ENCODE measurements at places on chromosomes 3 and 15.

DNA sequence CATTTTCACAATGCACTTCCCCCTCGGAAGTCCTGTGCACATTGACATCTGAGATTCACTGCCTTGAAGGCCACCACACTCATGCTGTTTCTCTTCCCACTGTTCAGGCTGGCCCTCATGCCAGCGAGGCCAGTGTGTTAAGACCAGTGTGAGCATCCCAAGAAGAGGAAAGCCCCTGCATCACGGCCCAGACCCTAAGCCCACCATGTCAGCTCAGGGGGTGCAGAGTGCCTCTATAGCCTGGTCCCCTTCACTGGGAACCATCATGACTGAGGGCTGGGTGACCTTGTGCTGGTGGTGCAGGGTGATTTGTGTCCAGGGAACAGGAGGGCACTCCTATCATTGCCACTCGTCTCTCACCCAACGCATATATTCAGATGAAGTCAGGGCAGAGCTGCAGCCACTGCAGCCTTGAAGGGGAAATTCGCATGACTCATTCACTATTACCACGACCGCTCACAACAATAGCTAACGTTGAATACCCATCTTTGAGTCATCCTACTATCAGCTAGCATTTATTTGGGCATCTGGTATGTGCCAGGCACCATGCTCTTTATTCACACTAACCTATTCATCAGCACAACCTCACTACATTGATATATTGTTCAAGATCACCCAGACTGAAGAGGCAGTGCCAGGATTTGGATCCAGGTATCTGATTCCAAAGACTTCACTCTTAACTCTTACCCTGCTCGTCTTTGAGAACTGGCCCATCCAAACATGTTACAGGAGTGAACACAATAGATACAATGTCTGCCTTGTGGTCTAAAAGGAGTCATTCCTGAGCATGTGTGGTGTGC lies 58.8 kb upstream of the SLC6A11 start:
- H3K27me3 ChIP-seq: peaks cover 40% of the 10 kb centered on the region
- H3K27ac ChIP-seq: no peak overlapping the region
- H3K4me3 ChIP-seq: no peak overlapping the region
- H3K36me3 ChIP-seq: no peaks in the 10 kb centered on the region

DNA sequence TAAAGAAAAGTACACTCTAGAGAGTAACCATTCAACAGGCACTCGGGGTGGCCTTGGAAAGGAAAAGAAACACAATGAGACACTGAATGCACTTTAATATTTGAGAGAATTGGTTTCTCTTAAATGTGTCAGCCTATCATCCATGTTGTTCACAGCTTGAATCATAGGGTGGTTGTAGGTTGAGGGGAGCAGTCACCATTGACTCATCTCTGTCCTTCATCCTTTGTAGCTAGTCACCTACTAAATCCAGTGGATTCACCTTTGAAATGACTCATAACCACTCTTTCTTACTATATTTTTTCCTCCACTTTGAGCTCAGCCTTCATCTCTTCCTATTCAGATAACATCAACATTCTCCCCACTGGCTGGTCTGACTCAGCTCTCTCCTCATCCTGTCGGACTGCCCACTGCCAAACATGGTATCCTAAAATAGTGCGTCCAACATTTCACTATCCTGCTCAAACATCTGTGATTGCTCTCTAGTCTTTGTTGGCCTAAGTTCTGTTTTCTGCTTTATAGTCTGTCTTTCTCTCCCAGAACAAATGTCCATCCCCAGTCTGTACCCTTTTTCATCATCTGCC lies 182.7 kb upstream of the GADL1 start:
- H3K27ac ChIP-seq: no peak overlapping the region
- H3K36me3 ChIP-seq: no peaks in the 10 kb centered on the region
- H3K4me3 ChIP-seq: no peak overlapping the region
- H3K4me1 ChIP-seq: no peaks in the 10 kb centered on the region

DNA sequence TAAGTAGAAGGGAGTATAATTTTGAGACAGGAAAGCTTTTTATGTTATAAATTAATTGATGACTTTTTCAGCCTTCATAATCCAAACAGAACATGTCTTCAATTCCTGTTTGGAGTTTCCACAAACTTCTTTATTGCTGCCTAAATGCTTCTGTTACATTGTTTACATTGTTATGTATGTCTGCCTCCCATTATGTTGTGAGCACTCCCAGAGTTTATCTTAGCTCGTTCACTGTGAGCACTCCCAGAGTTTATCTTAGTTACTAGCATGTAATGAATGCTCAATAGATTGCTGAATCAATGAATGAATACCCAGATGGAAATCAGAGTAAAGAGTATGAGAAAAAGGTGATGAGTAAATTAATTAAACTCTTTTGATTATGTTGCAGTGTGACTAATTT lies 1178.0 kb downstream of the ROBO1 start:
- H3K27me3 ChIP-seq: no peaks in the 10 kb centered on the region
- no peaks in the 10 kb centered on the region for H3K36me3 ChIP-seq
- no peak overlapping the region for H3K4me3 ChIP-seq
- H3K27ac ChIP-seq: no peak overlapping the region
- H3K4me1 ChIP-seq: no peaks in the 10 kb centered on the region

DNA sequence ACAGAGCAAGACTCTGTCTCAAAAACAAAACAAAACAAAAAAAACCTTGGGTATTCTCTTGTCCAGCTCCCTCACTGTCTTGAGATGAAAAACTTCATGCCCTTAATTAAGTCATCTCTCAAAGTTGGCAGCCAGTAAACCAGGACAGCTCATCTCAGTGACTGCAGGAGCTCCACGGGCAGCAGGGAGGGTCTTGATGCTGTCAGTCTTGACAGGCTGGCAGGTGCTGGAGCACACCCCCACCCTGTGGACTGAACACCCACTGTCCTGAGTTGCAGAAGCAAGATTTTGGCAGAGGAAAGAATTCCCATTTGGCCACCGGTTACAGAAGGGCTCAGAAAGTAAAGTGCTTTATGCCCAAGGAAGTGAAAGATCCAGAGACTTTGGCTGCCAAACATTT lies 8.0 kb downstream of the DNAJA4 start:
- no peak overlapping the region for H3K27ac ChIP-seq
- H3K27me3 ChIP-seq: no peaks in the 10 kb centered on the region
- H3K4me3 ChIP-seq: no peak overlapping the region
- DNase-seq: no peak

DNA sequence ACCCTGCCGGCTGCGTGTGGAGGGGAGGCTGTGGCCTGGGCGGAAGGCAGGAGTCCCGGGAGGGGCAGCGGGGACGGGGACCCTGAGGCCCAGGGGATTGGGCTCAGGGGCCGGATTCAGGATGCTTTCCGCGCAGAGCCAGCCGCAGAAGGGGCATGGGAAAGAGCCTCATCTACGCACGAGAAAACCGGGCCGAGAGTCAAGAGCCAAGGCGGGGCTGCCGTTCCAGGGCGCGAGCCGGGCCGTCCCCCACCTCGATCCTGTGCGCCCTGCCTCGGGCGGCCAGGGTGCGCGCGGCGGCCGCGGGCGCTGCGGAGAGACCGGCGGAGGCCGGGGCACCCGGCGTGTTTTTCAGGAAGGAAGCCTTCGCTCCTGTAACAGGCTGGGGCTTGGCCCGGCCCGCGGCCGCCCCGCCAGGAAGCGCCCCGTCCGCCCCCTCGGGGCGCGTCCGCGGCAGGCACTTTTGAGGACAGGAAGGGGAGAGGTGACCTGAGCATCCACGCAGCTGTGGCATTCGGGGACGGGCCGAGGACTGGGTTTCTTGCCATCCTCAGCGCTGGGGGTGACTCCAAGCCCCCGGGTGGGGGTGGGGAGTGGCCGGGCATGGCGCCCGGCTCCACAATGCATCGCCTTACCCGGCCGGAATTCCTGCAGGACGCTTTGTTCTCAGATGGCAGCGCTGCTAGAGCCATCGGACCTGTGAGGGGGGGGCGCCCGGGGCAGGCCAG lies 62.3 kb upstream of the GATA2 start:
- H3K4me1 ChIP-seq: 0 out of 2 replicates have a peak, but pooled peaks cover 5% of the 10 kb centered on the region
- peaks cover 57% of the 10 kb centered on the region for H3K27me3 ChIP-seq
- no peak overlapping the region for H3K27ac ChIP-seq
- H3K36me3 ChIP-seq: no peaks in the 10 kb centered on the region
- H3K4me3 ChIP-seq: no peak overlapping the region
- no peak for DNase-seq

DNA sequence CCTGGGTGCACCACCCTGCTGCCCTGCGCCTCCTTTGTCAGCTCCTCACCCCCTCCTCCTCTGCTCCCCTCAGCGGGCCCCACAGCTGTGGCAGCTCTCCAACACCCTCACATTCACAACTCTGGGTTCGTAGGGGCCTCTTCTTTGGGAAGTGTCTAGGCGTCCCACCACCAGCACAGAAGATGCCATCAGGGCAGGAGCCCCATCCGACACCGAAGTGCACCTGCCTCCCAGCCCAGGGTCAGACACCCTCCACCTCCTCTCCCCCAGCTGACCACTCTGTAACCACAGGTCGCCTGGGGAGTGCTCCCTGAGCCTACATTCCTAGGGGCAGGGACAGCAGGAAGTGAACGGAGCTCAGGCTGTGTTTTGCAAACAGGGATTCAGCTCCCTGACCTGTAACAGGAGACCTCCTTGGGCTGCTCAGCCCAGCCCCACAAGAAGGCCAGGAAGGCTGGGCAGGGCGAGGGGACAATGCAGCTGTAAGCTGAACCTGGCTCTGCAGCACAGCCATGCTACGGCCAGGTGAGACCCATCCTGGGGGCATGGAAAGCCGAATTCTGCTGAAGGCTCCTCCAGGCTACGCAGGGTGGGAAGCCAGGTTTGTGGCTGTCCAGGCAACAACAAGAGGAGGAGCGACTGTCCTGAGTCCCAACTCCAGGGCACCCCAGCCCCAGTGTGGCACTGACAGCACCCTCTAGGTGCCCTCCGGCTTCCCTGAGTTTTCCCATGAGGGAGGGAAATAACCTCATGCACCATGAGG lies 269.0 kb downstream of the GOLGA6L6 start:
- H3K4me1 ChIP-seq: peaks cover 8% of the 10 kb centered on the region
- DNase-seq: no peak
- no peaks in the 10 kb centered on the region for H3K27me3 ChIP-seq
- H3K27ac ChIP-seq: no peak overlapping the region

DNA sequence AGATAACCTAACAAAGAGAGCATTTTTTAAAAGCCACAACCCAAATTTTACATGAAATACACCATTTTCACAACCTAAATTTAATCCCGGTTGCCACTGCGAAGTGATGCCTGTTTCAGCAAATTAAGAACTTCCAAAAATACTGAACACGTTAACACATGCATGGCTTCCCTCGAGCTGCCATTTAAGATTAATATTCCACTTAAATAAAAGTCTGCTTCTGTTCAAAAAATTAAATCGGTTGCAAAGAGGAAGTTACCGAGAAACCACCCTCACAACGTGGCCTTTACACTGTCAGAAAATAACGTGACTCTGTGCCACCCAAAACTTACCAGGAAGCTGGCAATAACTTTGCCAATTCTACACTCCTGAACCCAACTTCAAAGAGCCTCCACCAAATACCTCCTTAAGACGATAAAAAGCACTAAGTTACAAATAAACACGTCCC lies 1.2 kb downstream of the TBL1XR1 start:
- peak overlapping the region; percentile 97 for H3K27ac ChIP-seq
- no peaks in the 10 kb centered on the region for H3K27me3 ChIP-seq

GRCh38 chr3:13888576-13888975 lies 8.7 kb upstream of the WNT7A start:
- no peak overlapping the region for H3K27ac ChIP-seq
- no peaks in the 10 kb centered on the region for H3K36me3 ChIP-seq
- no peaks in the 10 kb centered on the region for H3K4me1 ChIP-seq
- no peak overlapping the region for H3K4me3 ChIP-seq

DNA sequence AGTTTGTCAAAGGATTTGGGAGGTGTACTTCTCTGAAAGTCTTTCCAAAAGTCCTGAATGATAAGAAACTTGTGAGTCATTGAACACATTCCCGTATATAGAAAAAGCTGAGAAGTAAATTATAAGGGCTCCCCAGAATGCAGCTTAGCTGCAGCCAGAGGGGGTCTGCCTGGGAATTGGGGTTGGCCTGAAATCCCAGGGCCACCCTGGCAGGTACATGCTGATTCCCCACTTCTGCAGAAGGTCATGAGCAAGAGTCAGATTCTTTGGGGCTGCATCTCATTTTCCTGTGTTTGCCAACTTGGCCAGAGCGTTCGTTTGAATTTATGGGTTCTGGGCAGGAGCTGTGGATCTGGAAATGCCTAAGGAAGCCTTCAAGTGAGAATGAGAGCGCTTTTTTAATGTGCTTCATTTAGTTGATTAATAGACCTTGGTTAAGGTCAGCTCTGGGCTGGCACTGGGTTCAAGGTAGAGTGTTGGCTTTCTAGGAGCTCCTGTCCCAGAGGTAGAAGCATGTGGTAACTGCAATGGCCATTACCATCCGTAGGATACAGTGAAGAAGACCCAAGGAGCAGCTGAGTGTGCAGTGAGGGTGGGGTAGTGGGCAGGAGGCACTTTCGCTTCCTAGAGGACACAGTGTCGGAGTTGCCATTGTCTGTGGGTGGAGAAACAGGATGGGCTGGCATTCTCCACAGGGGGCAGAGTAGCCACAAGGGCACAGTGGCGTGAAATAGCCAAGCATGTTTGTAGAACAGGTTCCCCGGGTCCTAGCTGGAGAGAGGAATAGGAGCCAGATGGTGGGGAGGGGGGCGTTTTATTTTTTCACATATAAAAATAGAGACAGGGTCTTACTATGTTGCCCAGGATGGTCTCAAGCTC lies 3.2 kb downstream of the SLC6A6 start:
- no peak for DNase-seq
- peaks cover 16% of the 10 kb centered on the region for H3K4me1 ChIP-seq
- H3K27me3 ChIP-seq: no peaks in the 10 kb centered on the region
- no peak overlapping the region for H3K27ac ChIP-seq
- no peak overlapping the region for H3K4me3 ChIP-seq
- H3K36me3 ChIP-seq: no peaks in the 10 kb centered on the region

DNA sequence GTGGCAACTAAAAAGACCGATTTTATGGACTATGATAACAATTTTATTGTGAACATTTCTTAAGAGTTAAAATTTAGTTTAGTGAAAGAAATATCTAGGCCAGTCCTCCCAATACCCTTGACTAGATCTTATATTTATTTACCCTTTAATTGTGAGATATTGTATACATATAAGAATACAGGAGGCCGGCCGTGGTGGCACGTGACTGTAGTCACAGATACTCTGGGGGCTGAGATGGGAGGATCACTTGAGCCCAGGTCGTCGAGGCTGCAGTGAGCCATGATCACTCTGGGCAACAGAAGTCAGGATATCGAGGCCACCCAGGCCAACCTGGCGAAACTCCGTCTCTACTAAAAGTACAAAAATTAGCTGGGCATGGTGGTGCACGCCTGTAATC lies 756 bp upstream of the RMDN3 start:
- DNase-seq: no peak
- H3K36me3 ChIP-seq: peaks cover 7% of the 10 kb centered on the region
- H3K4me3 ChIP-seq: peak overlapping the region; percentile 97
- H3K4me1 ChIP-seq: peaks cover 9% of the 10 kb centered on the region
- no peaks in the 10 kb centered on the region for H3K27me3 ChIP-seq

GRCh38 chr3:84755860-84756259 lies 202.9 kb upstream of the CADM2 start:
- DNase-seq: no peak
- H3K4me3 ChIP-seq: no peak overlapping the region
- H3K4me1 ChIP-seq: no peaks in the 10 kb centered on the region
- no peaks in the 10 kb centered on the region for H3K36me3 ChIP-seq
- no peak overlapping the region for H3K27ac ChIP-seq
